ENCODE measurements at places on chromosomes 2 and 18. TPM values are rescaled to one million over a fixed set of nuclear protein-coding genes. Genes with fewer than 3 reads are reported as not detected.

DNA sequence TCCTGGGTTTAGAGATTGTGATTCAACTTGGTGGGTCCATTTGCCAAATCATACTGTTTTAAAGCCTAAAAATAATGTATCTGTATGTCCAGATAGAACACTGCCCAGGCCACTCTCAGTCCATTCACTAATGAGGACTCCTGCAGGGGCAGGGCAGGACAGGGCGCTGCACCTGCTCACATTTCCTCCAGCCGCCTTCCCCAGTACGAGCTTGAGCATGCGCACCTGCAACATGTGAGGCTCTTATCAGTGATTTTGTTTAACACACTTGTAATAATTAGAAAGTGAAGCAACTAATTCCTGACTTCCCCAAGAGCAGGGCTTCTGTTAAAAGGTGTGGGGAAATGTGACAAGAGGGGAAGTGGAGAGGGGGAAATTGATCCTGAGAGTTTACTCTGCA is 89.7 kb downstream of the AFF3 start:
- DNase-seq: no peak

DNA sequence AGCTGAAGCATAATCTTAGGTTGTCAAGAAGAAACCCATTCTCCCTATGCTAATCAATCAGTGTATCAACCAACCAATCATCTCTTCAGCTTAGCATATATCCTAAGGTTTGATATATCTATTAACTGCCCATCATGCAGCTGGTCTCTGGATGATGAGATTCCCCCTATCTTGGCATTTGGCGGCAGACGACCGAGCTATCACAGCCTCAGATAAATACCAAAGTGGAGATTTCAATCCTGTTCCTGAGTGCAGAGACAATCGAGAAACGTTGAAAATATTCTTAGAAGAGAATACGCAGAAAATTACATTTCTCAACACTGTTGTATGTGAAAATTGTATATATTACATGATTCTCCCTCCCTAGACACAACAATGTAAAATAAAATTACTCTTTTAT is 259.0 kb upstream of the SIX3 start:
- DNase-seq: no peak

GRCh38 chr2:149004836-149005235 is 33.7 kb upstream of the LYPD6B start:
- peak; percentile 68 for DNase-seq

DNA sequence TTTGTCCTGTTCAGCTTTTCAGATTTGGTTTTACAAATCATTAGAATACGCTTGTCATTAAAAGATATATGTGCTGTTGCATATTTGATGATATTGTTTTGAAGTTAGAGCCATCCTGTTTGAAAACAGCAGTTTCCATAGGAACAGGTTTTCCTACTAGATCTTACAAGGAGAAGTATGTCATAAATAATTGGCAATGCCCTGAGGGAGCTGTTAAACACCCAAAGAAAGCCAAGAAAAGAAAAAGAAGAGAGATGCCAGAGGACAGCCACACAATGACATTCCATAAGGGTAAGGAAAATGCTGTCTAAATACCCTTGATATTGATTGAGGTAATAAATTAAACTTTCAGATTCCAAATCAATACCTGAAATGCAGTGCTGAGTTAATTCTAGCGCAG is 392.2 kb upstream of the CRIM1 start:
- no peak for DNase-seq

DNA sequence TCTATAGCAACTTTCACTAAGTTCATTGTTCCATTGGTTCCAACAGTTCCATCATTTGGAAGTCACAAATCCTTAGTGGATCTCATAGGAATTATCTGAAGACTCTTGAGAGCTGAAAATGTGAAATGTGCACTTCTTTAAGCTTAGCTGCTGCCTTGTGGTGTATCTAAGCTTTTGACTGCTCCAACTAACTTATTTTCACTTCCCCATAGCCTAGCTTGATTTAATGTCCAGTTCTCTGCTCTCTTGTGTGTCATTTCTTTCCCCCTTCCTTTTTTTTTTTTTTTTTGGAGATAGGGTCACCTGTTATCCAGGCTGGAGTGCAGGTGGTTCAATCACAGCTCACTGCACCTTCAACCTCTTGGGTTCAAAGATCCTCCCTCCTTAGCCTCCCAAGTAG is 34.9 kb upstream of the CD302 start:
- DNase-seq: no peak

GRCh38 chr2:166117491-166117890 is 10.3 kb downstream of the SCN1A start:
- DNase-seq: no peak

The MFSD2B gene
- total RNA-seq: 0.72 TPM

DNA sequence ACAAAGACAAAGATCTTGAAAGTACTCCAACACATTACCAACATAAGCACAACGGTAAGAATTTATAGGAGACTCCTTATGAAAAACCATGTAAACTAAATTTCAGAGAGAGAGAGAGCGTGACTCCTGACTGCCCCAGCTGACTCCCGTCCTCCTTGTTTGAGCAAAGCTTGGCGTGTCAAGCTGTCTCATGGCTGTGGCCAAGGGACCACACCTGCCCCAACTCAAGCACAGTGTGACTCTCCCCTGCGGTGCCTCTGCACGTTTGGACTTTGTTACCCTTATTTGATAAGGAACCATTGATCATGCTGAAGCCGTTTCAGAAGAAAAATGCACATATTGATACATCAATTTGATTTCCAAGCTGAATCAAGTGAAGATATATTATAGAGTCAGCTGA is 124.8 kb downstream of the COL6A3 start:
- DNase-seq: no peak

The EPHA4 gene
- total RNA-seq: 110 TPM

The PCARE gene
- not detected for total RNA-seq

DNA sequence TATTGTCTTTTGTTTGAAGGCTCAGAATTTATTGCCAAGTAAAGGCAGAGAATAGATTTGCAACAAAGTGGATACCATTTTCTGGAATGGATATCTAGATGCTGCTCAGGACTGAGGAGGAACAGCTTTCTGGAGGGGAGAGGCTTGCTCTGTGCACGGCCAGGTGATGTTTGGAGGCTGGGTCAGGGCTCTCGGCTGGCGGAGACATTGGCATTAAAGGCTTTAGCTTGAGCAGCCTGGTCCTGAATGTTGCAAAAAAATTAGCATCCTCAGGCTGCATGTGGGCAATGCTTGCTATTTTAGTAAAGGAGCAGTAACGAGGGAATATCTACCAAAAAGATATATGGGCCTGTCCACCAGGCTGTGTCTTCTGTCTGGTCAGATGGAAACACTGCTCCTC is 20.4 kb downstream of the RNF144A start:
- DNase-seq: no peak

DNA sequence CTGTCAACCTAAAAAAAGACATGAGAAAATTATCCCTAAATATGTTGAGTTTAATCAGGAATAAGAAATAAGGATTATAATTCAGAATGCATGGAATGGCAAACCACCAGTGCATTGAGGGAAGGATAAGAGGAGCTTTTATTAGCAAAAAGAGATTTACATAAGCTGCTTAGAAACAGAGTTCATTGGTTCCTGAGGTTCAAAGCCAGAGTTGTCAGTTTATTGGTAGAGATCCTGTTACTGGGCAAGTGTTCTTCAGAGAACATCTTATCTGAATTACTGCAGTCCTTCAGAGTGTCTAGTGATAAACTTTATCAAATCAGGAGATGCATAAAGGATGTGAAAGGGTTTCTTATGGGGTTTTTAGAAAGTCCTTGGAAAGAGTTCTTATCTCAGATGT is 76.0 kb upstream of the MEX3C start:
- DNase-seq: no peak

The POMC gene
- not detected for total RNA-seq

DNA sequence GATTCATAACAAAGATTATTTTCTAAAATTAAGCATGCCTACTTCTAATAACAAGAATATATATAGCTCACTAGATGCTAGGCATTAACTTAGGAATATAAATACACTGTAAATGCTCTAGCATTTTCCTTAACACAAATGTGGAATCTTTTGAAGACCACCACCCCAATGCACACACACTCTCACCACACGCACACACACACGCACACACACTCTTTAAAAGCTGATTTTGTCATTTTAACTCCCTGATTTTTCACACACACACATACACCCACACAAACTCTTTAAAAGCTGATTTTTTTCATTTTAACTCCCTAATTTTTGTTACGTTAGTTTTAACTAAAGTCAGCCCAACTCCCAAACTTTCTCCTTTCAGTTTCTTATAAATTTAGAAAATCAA is 3.0 kb downstream of the COL5A2 start:
- DNase-seq: no peak

DNA sequence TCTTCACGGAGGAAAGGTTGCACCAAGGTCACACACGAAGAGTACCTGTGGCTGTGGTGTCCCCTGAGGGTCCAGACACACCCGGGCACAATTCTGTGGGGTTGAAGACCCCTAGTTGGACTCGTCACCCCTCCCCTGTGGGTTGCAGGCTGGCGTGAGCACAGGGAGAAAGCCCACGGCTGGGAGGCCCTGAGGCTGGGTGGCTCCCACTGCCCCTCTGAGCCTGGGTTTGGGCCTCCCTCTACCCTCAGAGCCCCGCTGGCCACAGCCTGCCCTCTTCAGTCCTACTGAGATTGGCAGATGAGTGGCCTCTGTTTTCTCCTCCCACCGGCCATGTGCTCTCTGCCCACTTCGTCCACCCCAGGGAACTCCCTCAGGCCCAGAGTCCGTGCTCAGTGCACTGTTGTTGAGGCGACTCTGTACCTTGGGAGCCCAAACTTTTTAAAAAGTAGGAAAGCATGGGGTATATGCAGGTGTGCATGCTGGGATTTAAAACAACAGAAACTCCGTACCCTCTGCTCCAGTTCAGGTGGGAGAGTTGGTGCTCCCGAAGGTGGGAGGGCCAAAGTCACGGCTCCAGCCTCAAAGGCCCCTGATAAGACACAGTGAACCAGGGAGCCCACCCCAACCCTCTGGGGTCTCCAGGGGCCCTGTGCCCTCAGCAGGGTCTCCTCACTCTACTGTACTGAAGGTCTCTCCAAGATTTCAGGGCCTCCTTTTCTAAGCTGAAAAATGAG is 19.1 kb downstream of the RAMP1 start:
- no peak for DNase-seq

GRCh38 chr2:96156926-96157648 is 11.8 kb upstream of the DUSP2 start:
- DNase-seq: no peak

The MAL gene
- not detected for total RNA-seq

The ANKRD62 gene
- total RNA-seq: not detected

The ARL4C gene
- 7.0 TPM for total RNA-seq

GRCh38 chr2:178947006-178947405 is 102.9 kb downstream of the CCDC141 start:
- no peak for DNase-seq

The AQP4 gene
- total RNA-seq: 0.39 TPM

The AKAIN1 gene
- not detected for total RNA-seq

GRCh38 chr2:178163395-178163794 is 30.9 kb upstream of the OSBPL6 start:
- DNase-seq: no peak

The MYO3B gene
- not detected for total RNA-seq

- DNase-seq: no peak
Observed at GRCh38 chr2:163343316-163343715, 392.5 kb downstream of the FIGN start.

DNA sequence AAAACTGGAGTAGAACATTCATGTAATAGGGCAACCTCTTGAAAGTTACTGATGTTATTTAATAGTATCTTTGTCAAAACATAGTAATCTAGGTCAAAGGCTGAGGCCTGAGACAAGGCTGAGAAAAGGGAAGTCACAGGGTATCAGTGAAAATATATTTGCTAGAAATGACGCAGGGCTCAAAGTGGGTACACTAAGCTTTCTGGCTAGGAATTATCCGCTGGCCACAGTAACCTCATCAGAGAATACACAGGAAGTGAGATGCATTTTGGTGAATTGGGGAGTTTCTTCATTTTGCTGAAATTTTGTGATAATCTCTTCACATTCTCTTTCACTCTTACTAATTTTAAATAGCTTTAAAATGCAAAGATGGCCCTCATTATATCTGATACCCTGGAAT is 206.8 kb downstream of the OTX1 start:
- no peak for DNase-seq

- no peak for DNase-seq
Observed at GRCh38 chr2:873027-873426, 77.6 kb upstream of the SNTG2 start.

The VAPA gene
- total RNA-seq: 364 TPM

DNA sequence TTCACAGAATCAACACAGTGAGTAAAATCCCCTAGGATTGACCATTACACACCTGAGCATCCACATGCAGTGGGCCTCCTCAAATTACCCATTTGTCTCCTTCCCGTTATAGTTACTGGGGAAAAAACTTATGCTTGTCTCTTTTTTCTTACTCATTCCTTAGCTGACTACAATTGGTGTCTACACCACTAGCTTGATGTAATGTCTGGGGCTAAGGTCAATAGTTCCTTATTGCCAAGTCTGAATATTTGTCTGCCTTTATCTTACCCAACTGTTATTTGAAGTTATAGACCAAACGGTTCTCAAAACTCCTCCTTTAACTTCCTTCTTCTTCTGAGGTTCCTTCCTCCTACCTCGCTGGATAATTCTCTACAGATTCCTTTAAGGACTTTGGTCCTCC is 41.9 kb upstream of the TMEM17 start:
- DNase-seq: no peak

The PLGLB2 gene
- 1.5 TPM for total RNA-seq

The LRRTM4 gene
- total RNA-seq: 1.1 TPM

DNA sequence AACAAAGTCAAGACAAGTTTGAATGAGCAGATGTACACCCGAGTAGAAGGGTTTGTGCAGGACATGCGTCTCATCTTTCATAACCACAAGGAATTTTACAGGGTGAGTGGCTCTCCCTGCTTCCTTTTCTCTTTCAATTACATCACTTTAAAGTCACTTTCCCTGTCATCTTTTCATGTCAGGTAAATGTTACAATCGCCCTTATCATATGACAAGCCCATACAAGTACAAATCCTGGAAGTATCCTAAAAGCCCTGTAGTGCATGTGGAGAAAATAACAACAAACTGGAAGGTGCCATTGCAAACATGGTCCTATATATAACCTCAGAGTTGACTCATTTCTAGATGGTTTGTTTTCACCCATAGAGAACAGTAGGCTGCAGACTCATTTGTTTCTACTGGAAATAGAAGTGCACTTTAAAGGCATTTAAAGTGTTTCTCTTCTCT is 126.0 kb downstream of the SP100 start:
- DNase-seq: no peak

- peak; percentile 28 for DNase-seq
Observed at GRCh38 chr2:9657731-9658130, 26.9 kb upstream of the YWHAQ start.
